Fibroblast of mammary gland (primary cell): ENCODE measurements at places on chromosomes 4 and X.

DNA sequence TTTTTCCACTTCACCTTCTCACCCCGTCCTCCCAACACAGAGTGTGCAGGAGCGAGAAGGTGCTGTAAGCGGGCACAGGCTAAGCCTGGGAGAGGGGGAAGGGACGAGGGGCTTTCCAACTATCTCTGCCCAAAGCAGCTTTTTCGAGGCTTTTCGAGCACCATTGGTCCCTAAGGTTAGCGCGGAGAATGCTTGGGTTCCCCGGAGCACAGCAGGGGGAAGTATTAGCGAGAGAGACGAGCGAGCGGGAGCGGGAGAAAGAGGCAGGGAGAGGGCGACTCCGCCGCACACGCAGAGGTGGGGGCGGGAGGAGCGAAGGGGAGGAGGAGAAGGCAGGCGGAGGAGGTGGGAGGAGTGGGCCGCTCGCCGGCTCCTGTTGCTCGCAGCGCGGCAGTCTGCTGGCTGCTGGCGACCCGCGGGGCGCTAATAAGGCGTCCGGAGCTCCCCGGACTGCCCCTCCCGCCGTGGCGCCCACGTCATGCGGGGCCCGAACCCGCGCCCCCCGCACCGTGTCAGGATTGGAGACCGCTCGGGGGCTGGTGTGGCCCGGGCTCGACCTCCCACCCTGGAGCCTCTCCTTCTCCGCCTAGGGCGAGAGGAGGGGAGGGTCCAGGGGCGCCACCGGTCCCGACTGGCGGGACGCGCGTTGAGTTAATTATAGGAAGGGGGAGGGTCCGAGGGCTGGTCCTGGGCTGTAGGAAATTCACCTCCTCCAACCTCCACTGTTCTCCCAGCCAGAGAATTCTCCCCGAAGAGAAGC lies at the start of gene ADAMTS3:
ADAMTS3 (minus strand) TSS at position 263 of the 760 bp plus-strand sequence. CDS start 459 bp downstream, outside the sequence.
- peak; percentile 49 for DNase-seq

- no peak for DNase-seq
Observed at GRCh38 chr4:113825272-113825671, 63.7 kb upstream of the CAMK2D start.

- peak; percentile 25 for DNase-seq
Observed at GRCh38 chrX:69015564-69016292, 149.5 kb downstream of the PJA1 start.

- no peak for DNase-seq
Observed at GRCh38 chr4:79164907-79165610, 160.8 kb downstream of the NAA11 start.

DNA sequence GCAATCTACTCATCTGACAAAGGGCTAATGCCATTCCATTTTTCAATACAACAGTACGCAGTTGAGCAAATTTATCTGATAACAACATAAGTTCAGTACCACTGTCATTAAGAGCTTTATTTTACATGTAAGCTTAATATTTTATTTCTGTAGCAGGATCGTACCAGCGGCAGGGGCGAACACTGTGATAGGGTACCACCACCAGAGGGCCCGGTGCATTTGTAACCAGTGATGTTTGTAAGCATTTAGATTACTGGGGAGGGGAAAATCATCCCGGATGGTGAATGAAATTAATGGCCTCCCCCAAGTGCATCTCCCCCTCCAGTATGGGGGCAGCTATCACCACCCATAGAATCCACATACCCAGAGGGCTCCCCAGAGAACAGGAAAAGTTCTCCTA lies 179.0 kb downstream of the ADGRA3 start:
- no peak for DNase-seq

DNA sequence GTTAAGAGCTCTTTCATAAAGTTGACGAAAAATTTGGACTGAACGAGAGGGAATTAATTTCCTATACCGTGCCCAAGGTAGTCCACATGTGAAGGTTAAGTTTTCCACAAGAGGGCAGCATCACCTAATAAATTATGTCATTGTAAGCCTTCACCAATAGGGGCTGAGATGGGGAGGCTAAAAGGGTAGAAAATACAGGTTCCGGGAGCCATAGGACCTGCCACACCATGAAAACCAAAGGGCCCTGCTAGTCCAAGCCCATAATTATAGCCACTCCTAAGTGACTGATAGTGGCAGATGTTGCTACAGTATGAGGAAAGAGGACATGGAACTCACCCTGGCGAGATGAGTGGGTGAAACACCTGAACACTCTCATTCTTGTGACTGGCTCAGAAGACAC lies 122.2 kb downstream of the SHROOM4 start:
- peak; percentile 54 for DNase-seq

- DNase-seq: no peak
Observed at GRCh38 chr4:96703265-96703664, 863.4 kb downstream of the PDHA2 start.
